ENCODE measurements at places on chromosomes 12 and 14. TPM values are rescaled to one million over a fixed set of nuclear protein-coding genes. Genes with fewer than 3 reads are reported as not detected.

DNA sequence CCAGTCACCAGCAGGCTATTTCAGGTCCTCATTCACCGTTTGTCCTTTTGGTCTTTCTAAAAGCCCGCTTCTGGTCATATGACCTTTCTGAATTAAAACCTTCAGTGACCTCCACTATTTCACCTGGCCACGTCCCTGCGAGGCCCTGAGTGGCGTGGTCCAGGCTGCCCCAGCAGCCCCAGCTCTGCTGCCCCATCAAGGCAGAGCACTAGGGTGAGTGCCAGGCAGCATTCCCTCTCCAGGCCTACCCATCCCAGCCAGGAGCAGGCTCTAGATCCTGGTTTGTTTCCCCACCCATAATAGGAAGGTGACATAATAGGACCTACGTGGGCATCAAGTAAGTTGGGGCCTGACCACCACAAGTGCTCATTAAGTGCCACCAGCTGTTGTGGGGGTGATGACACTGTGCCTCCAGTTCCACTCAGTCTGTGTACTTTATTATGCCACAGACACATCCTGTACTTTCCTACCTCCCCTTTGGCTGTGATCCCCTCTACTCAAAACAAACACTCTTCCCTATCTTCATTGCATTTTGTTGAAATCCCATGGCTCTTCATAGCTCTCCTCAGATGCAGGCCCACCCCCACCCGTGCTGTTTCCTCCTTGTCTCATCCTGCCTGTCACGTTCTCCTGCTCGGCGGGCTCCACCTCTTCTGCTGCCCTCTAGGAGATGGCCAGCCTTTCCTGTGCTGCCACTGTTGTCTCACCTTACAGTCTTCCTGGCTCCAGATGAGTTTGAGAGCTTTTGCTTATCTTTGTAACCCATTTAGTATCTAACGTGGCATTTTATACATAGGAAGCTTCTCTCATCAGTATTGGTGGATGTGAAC, 21.4 kb downstream of the CKB start:
- no peaks in the 10 kb centered on the region for H3K4me1 ChIP-seq
- H3K27me3 ChIP-seq = no peaks in the 10 kb centered on the region
- peaks cover 62% of the 10 kb centered on the region for H3K36me3 ChIP-seq
- DNase-seq = no peak

The B4GALNT3 gene
- 33.0 TPM for total RNA-seq

GRCh38 chr14:61560323-61560722, 135.0 kb upstream of the HIF1A start:
- DNase-seq = no peak
- H3K4me1 ChIP-seq = peaks cover 53% of the 10 kb centered on the region
- H3K36me3 ChIP-seq = no peaks in the 10 kb centered on the region
- peak overlapping the region; percentile 44 for H3K27ac ChIP-seq
- H3K4me3 ChIP-seq = peak overlapping the region; percentile 57

DNA sequence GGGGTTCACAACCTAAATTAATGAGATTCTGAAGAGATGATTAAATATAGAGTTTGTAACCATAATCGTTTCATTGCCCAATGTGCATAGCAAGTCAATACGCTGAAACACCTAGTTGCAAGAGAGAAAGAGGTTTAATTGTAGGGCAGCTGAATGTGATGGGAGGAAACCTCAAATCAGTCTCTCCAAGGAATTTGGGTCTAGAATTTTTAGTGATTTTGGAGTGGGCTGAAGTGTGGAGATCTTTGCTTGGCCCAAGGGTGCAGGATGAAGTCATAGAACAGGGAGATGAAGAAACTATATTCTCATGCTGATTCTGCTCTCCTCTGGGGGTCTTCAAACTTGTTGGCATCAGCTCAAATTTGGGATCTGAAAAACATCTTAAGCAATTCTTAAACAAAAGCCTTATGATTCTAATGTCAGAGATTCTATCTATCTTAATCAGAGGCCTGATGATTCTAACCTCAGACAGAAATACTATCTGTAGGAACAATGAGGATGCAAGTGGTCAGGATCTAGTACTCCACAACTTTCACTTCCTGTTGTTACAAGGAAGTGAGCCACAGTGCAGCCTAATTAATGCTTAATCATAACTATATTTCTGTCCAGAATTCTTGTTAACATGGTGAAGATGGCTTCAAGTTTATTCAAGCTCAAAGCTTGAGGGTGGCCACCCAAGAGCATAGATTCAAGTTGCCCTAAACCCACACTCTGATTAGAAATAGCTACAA, 80.2 kb upstream of the FUT8 start:
- no peaks in the 10 kb centered on the region for H3K4me1 ChIP-seq
- no peak for DNase-seq
- H3K36me3 ChIP-seq = no peaks in the 10 kb centered on the region
- H3K4me3 ChIP-seq = no peak overlapping the region
- H3K27ac ChIP-seq = no peak overlapping the region

DNA sequence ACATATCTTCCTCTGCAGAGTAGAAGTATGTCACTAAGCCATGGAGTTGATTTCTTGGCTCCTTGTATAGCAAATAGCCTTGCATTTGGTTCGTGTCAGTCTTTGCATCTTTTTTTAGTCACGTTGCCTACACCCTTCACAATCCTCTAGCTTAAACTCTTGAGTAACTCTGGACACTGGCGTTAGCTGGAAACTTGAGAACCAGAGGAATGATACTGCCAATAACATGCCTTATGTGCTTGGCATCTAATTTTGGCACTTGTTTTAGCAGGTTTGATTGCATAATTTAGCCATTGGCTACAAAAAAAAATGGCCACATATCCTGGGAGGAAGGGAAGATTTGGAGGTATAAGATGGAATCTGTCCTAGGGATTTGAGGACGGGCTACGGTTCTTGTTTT, 136.2 kb downstream of the ETV6 start:
- peaks cover 13% of the 10 kb centered on the region for H3K4me1 ChIP-seq
- no peak for DNase-seq
- H3K36me3 ChIP-seq = no peaks in the 10 kb centered on the region
- H3K4me3 ChIP-seq = no peak overlapping the region

The PLEKHD1 gene
- 0.30 TPM for total RNA-seq

The HOXC4 gene
- 4.7 TPM for total RNA-seq

GRCh38 chr12:48074266-48074665, 31.6 kb downstream of the SENP1 start:
- H3K27me3 ChIP-seq = no peaks in the 10 kb centered on the region
- H3K4me3 ChIP-seq = no peak overlapping the region
- H3K4me1 ChIP-seq = peaks cover 4% of the 10 kb centered on the region
- H3K36me3 ChIP-seq = peaks cover 50% of the 10 kb centered on the region
- no peak overlapping the region for H3K27ac ChIP-seq

Data from SJCRH30 (cell line).